ENCODE measurements at places on chromosomes 3 and 15.

GRCh38 chr3:39915027-39915426 lies 105.6 kb downstream of the MYRIP start:
- DNase-seq: no peak

DNA sequence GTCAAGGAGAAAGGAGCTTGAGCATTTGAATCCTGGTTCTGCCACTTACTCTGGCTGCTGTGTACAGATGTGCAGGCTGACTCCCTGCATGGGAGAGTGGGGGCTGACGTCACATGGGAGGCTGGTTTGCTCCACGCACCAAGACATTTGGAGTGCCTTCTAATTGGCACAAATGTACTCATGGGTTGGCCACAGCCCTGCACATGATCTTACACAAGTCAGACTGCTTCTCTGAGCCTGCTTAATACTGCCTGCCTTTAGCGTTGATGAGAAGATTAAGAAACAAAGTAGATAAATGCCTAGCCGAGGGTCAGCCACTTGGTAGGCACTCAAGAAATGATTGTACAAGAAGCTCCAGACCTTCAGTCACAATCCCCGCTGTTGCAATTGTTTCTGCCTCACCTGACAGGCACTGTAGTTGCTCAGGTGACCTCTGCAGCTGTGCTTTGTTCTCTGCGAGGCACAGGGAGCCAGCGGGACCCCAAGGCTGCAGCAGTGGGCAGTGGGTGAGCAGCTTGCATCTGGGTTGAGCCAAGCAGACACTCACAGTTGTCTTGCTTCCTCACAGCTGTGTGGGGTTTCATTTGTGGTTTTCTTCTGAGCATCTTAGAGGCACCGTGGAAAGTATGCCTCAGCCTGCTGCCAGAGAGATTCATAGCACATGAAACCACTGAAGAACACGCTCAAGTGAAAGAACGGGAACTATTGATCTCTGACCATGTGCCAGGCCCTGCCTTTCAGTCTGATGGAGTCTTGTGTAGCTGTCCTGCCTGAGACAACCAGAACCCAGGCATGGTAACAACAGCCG lies 33.1 kb downstream of the GRK7 start:
- no peak for DNase-seq

DNA sequence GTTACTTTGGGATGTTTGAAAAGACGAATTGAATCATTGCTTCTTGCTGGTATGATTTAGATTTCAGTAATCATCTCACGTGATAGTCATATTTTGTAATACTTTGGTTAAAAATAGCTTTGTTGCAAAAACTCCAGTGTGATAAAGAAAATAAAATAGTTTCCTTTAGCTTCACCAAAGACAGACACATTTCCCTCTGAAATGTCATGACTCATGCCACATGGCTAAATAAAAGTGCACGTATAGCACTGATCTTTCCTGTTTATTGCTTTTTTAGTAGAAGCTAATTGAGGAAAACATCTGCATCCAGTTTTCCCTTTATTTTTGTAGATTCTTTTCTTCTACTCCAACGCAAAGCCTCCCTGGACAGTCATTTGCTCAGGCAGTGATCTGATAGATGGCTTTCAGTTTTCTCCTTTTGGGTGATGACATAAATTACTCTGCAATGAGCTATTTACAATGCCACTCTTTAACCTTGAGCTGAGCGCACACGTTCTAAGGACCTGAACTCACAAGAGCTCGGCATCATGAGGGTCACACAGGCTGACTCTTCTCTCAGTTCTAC lies 84.9 kb downstream of the ARNT2 start:
- peak; percentile 76 for DNase-seq

DNA sequence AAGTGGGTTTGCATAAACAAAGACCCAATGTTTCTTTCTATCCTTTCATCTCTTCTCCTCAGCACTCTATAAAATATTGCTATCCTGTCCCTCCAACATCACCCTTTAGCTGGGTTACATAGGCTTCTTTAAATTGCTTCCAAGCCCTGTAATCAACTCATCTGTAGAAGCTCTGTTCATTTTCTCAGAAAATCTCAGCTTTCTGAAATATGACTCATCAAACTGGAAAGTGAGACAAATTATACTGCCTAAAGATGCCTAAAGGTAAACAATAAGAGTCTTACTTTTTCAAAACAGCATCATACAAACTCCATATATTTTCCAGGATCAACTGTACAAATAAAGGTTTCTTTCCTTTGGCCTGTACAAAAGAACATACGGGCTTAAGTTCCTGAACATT lies 33.8 kb downstream of the EFL1 start:
- DNase-seq: peak; percentile 40

DNA sequence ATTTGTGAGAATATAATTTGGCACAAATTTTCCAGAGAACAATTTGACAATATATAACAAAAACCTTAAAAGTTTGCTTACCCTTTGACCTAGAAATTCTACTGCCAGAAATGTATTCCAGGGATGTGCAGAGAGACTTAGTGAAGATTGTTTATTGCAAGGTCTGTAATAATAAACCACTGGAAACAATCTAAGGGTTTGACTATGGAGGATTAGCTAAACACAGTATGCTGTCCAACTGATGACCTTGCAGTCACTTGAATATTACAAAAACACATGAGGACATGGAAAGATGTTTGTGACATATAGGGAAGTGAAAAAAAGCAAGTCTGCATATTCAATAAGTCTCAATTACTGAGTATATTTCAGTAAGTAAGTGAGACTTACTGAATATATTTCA lies 48.1 kb upstream of the CDV3 start:
- no peak for DNase-seq

GRCh38 chr3:69458803-69459365 lies 73.0 kb upstream of the FRMD4B start:
- no peak for DNase-seq

DNA sequence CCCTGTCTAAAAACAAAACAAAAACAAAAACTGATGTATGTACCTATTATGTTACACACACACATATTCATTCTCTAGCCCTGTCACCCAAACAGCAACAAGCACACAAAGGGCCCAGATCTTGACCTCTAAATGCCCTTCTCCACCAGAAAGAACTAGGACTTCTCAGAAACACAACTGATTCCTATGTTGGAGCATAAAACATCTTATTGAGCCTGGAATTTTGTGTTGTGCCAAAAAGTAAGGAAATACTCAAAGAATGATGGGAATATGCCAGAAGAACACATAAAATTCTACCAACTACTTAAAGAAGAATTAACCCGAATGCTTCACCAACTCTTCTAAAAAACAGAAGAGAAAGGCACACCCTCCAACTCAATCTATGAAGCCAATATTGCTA lies 66.7 kb upstream of the OCA2 start:
- no peak for DNase-seq

All from ELR (cell line).